Activated T-helper 2 cell treated with anti-CD3 and anti-CD28 coated beads, Interferon-gamma antibody, Interleukin-2, Interleukin-4, amounts not matched to agents 10 μg/mL and 5 μg/mL and 100 μg/mL, durations not matched to agents 14 hours and 24 hours and 36 hours (primary cell): ENCODE measurements at places on chromosomes 4 and X.

GRCh38 chrX:109089359-109089758 is 353.0 kb upstream of the IRS4 start:
- no peak overlapping the region for H3K4me3 ChIP-seq
- H3K36me3 ChIP-seq: no peaks in the 10 kb centered on the region
- no peak overlapping the region for H3K27ac ChIP-seq
- H3K4me1 ChIP-seq: no peaks in the 10 kb centered on the region

- no peak overlapping the region for H3K4me3 ChIP-seq
- H3K36me3 ChIP-seq: no peaks in the 10 kb centered on the region
- no peak for DNase-seq
- H3K27me3 ChIP-seq: no peaks in the 10 kb centered on the region
- no peak overlapping the region for H3K27ac ChIP-seq
Observed at GRCh38 chrX:2989565-2989964, 16.8 kb upstream of the ARSH start.

- H3K27me3 ChIP-seq: no peaks in the 10 kb centered on the region
- DNase-seq: no peak
- H3K27ac ChIP-seq: no peak overlapping the region
- no peaks in the 10 kb centered on the region for H3K4me1 ChIP-seq
- no peak overlapping the region for H3K4me3 ChIP-seq
Observed at GRCh38 chr4:115219315-115219860, 106.0 kb upstream of the NDST4 start.

DNA sequence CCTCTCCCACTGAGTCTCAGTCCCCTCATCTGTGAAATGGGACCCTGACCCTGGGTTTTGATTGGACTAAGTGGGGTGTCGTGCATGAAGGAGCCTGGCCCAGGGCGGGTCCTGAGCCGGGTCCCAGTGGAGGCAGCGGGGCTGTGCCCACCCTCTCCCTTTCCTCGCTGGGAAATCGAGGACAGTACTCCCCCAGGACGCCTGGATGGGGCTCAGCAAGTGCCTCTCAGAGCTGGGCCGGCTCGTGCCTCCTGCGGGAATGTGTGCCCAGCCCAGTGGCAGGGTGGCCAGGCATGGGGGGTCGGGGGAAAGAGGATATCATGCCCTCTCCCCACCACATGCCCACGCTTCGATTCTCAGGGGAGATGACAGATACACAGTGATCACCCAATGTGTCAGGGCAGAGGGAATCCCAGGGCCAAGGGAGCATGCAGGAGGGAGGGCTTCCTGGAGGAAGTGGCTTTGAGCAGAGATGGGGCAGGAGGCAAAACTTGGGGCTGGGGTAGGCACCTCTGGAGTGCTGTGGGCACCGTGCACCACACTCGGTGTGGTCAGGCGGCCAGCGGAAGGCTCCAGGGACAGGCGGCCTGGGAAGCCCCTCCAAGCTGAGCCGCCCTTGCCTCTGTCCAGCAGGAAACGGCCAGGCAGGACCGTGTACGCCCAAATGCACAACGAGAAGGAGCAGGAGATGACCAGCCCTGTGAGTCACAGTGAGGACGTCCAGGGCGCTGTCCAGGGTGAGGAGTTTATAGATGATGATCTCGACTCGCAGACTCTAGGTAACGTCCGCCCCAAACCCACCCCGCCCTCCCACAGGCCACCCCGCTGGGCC is 203.0 kb downstream of the AFAP1 start:
- DNase-seq: no peak
- H3K4me3 ChIP-seq: no peak overlapping the region
- no peaks in the 10 kb centered on the region for H3K36me3 ChIP-seq
- H3K27me3 ChIP-seq: no peaks in the 10 kb centered on the region
- no peak overlapping the region for H3K27ac ChIP-seq
- H3K4me1 ChIP-seq: no peaks in the 10 kb centered on the region

DNA sequence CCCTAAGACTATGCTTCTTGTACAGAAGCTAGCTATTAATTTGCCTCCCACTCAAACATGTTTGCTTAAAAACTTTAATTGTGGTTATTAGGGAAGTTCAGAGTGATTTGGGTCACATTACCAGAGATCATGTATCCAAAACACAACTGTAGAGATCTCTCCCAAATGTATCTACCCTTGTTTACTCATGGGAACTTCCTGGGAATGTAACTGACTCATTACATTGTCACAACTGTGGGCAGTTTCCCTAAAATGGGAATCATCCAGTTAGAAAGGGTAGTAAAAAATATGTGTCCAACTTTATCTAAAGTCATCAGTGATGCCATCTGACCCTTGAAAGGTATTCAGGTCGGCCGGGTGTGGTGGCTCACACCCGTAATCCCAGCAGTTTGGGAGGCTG is 40.3 kb upstream of the GLRA3 start:
- H3K27ac ChIP-seq: no peak overlapping the region
- H3K4me3 ChIP-seq: no peak overlapping the region
- H3K4me1 ChIP-seq: no peaks in the 10 kb centered on the region
- no peak for DNase-seq
- H3K27me3 ChIP-seq: no peaks in the 10 kb centered on the region

DNA sequence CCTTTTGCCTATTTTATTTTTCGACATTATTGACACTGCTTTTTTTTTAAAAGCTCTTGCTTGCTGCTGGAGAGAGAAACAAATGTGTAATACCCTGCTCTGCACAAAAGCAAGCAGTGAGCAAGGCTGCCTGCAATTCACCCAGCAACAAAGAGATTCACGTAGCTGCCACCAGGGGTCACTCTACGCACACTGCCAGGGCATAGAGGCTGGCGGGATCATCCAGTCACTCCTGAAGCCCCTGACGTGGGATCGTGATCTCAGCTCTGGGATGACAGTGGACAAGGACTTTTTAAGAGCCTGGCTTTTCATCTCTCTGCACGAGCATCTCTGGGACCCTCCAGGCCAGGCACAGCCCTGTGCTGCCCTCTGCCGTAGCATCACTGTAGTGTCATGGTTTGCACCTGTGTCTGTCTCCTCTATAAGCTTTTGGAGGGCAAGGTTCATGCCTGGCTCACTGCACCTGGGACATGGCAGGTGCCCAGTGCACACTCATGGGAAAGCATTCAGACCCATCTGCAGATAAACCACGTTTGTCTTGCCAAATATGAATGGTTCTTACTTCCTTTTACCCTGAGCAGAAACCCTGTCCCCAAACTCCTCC is 19.8 kb downstream of the C4orf50 start:
- H3K36me3 ChIP-seq: no peaks in the 10 kb centered on the region
- H3K4me1 ChIP-seq: no peaks in the 10 kb centered on the region
- no peaks in the 10 kb centered on the region for H3K27me3 ChIP-seq

DNA sequence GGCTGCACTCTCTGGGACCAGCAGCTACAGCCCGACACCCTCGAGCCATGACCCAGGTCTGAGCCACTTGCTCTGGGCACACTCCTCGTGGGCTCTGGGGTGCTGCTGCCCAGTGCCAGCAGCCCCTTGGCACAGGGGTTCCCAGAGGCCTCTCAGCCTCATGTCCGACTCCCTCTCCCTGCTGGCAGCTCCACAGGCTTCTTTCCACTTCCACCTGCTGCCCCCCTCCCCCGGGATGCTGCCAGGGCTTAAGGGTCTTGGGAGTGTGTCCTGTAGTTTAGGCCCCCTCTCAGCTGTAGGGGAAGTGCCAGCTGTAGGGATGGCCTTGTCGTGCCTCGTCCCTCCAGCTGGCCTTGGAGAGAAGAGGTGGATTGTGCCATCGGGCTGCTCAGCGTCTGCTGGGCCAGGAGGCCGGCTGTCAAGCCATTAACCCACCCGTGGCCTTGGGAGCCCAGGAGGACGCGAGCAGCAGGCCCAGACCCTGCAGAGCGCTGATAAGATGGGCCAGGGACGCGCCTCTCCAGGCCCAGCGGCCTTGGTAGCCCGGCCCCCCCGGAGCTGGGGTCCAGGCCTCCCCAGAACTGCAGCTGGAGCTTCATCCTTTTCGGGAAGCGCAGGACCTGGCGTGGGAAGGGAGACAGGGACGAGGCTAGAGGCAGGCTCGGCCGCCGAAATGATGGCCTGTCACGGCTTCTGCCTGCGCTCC is 1.0 kb upstream of the USP27X start:
- no peak overlapping the region for H3K27ac ChIP-seq
- DNase-seq: no peak
- H3K4me3 ChIP-seq: peak overlapping the region; percentile 68
- H3K27me3 ChIP-seq: peaks cover 3% of the 10 kb centered on the region

GRCh38 chrX:45747905-45748304 is 547.2 kb upstream of the DIPK2B start:
- no peak for DNase-seq
- H3K4me1 ChIP-seq: peaks cover 32% of the 10 kb centered on the region
- H3K27me3 ChIP-seq: no peaks in the 10 kb centered on the region
- no peak overlapping the region for H3K27ac ChIP-seq
- H3K4me3 ChIP-seq: no peak overlapping the region

GRCh38 chr4:138062929-138063328 is 179.2 kb downstream of the SLC7A11 start:
- H3K27me3 ChIP-seq: no peaks in the 10 kb centered on the region
- no peaks in the 10 kb centered on the region for H3K4me1 ChIP-seq
- H3K4me3 ChIP-seq: no peak overlapping the region
- H3K36me3 ChIP-seq: no peaks in the 10 kb centered on the region
- no peak for DNase-seq
- H3K27ac ChIP-seq: no peak overlapping the region

DNA sequence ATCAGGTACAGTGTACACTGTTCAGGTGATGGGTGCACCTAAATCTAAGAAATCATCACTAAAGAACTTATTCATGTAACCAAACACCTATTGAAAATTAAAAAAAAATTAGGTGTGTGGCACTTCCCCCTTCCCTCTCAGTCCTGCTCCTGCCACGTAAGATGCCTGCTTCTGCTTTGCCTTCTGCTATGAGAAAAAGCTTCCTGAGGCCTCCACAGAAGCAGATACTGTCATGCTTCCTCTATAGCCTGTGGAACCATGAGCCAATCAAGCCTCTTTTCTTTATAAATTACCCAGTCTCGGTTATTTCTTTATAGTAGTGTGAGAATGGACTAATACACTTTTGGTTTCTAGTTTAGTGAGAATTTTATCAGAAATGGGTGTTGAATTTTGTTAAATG is 459.8 kb upstream of the DIPK2B start:
- no peaks in the 10 kb centered on the region for H3K4me1 ChIP-seq
- H3K4me3 ChIP-seq: no peak overlapping the region
- H3K27ac ChIP-seq: no peak overlapping the region
- DNase-seq: no peak
- H3K27me3 ChIP-seq: no peaks in the 10 kb centered on the region
- no peaks in the 10 kb centered on the region for H3K36me3 ChIP-seq

DNA sequence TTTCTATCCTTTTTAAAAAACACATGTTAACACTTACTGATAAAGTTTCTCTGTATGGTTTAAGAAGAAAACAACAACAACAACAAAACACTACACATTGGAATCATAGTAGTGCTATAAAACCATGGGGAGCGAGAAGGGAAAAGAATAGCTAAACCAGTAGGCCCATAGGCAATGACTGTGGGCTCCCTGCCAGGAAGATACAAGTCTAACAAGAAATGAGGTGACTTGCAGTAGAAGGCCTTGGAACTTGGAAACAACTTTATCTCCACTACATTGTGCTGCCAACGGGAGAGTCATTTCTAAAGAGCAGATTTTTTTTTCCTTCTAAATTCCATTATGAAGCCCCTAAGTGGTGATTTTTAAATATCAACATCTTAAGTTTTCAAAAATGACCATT is 78.0 kb downstream of the GPC4 start:
- H3K4me1 ChIP-seq: no peaks in the 10 kb centered on the region
- no peaks in the 10 kb centered on the region for H3K36me3 ChIP-seq
- no peaks in the 10 kb centered on the region for H3K27me3 ChIP-seq
- DNase-seq: no peak

DNA sequence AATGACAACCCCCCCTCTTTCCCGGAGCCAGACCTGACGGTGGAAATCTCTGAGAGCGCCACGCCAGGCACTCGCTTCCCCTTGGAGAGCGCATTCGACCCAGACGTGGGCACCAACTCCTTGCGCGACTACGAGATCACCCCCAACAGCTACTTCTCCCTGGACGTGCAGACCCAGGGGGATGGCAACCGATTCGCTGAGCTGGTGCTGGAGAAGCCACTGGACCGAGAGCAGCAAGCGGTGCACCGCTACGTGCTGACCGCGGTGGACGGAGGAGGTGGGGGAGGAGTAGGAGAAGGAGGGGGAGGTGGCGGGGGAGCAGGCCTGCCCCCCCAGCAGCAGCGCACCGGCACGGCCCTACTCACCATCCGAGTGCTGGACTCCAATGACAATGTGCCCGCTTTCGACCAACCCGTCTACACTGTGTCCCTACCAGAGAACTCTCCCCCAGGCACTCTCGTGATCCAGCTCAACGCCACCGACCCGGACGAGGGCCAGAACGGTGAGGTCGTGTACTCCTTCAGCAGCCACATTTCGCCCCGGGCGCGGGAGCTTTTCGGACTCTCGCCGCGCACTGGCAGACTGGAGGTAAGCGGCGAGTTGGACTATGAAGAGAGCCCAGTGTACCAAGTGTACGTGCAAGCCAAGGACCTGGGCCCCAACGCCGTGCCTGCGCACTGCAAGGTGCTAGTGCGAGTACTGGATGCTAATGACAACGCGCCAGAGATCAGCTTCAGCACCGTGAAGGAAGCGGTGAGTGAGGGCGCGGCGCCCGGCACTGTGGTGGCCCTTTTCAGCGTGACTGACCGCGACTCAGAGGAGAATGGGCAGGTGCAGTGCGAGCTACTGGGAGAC is 1.6 kb downstream of the PCDH10 start:
- peak; percentile 9 for DNase-seq
- H3K4me1 ChIP-seq: peaks cover 17% of the 10 kb centered on the region
- peaks cover 72% of the 10 kb centered on the region for H3K27me3 ChIP-seq
- no peaks in the 10 kb centered on the region for H3K36me3 ChIP-seq
- H3K4me3 ChIP-seq: no peak overlapping the region

GRCh38 chr4:154586296-154587033 is 4.1 kb downstream of the FGA start:
- no peak overlapping the region for H3K4me3 ChIP-seq
- H3K27me3 ChIP-seq: peaks cover 5% of the 10 kb centered on the region
- no peak for DNase-seq
- H3K27ac ChIP-seq: no peak overlapping the region

DNA sequence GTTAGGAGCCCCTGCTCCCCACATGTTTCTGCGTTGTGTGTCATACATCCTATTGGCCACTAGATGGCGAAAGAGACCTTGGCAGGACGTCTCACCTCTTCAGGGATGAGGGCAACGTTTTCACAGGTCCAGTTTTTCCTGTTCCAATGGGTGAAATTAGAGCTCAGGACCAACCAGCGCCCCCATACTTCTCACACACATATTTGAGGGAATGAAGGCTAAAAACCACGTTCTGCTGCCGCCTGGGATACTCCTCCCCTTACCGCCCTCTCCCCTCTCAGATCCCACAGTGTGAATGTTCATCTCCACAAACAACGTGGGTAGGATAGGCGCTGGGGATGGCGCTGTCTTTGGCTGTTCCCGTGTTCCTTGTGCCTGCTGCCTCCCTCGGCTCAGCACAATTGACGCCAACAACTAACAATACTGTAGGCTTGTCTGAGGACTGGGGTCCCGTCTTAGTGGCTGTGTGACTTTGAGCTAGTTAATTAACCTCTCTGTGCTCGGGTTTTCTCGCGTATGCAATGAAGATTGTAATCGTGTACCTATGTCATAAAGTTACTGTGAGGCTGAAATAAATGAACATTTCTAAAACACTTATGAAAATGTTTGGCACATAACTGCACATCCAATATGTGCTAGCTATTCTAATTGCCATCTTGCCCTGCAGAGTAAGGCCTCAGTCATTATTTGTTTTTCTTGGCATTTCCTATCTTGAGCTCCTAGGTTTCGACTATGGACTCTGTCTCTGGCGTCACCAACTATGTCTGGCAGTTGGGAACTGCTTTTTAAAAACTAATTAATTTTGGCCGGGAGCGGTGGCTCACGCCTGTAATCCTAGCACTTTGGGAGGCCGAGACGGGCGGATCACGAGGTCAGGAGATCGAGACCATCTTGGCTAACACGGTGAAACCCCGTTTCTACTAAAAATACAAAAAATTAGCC is 181.3 kb upstream of the STK26 start:
- H3K4me1 ChIP-seq: peaks cover 12% of the 10 kb centered on the region
- peak; percentile 13 for DNase-seq
- peak overlapping the region; percentile 65 for H3K27ac ChIP-seq
- H3K36me3 ChIP-seq: no peaks in the 10 kb centered on the region
